Left ventricle myocardium inferior (tissue), 1 donor: ENCODE measurements at places on chromosomes 7 and 10. TPM values are rescaled to one million over a fixed set of nuclear protein-coding genes. Genes with fewer than 3 reads are reported as not detected.
A peak's percentile ranks its signal among the peaks of the same experiment; 100 is the strongest.

GRCh38 chr10:1523221-1523620 is 214.1 kb downstream of the ADARB2 start:
- no peak for DNase-seq
- no peak overlapping the region for H3K4me3 ChIP-seq
- H3K27ac ChIP-seq = no peak overlapping the region
- H3K36me3 ChIP-seq = no peaks in the 10 kb centered on the region
- no peaks in the 10 kb centered on the region for H3K4me1 ChIP-seq

PARP12 gene
- total RNA-seq = 16.4 TPM

TSPAN15 gene
- 6.8 TPM for total RNA-seq

DNA sequence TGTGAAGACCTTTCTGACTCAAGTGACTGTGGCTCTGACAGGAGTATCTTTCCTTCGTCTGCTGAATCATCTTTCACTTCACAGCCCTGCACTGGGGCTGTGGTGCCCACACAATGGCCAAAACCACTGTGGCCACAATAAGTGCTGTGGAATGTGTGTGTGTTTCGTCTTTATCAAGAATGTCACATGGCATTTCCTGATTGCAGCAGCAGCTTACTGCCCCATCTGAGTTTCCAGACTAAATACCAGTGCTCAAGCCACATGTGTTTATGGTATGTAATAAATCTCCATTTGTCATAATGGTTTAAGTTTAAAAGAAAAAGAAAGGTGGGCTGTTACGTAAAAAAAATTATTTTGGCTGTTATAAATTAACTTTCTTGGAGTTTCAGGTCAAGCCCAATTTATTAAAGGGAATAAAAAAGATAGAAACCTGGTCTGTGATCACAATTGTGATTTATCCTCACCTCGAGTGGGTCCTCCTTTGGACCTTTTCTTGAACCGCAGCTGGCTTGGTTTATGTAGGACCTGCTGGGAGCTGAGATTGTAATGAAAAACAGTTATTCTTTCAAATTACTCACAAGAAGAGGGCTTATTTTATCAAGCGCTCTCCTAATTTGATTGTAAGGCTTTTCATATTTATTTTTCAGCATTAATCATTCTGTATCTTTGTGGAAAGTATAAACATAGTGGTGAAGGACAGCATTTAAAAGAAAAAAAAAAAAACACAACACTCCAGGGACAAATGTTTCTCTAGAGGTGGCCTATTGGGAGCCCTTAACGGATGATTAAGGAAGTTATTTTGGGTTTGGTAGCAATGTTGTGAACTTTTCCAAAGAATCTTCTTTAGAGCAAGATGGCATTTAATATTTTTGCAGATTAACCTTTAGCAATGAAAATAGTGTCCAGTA is 116.2 kb downstream of the LRMDA start:
- H3K27ac ChIP-seq = peak overlapping the region; percentile 69
- H3K4me1 ChIP-seq = peaks cover 42% of the 10 kb centered on the region
- H3K36me3 ChIP-seq = no peaks in the 10 kb centered on the region
- DNase-seq = no peak
- H3K27me3 ChIP-seq = no peaks in the 10 kb centered on the region

DNA sequence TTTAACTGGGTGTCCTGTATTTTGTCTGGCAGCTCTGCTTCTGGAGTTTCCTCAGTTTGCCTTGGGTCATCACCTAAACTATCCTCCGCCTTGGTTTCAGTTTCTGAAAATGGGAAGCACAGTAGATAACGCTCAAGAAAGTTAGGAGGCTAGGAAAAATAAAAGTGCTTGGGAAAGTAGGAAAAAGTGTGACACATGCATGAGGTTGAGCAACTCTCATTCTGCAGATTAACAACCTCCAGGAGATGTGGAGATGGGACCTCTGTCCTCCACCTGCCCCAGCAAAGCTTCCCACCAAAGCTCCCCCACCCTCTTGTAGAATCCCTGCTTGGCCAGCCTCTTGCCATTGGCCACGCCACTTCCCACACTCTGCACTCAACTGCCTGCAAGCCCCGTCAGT is 13.1 kb upstream of the ZCCHC24 start:
- DNase-seq = no peak
- no peak overlapping the region for H3K27ac ChIP-seq
- no peaks in the 10 kb centered on the region for H3K4me1 ChIP-seq
- no peaks in the 10 kb centered on the region for H3K27me3 ChIP-seq
- no peak overlapping the region for H3K4me3 ChIP-seq

SPDYE2 gene
- not detected for total RNA-seq

ECHS1 gene
- total RNA-seq = 212 TPM

RPP30 gene
- 31.6 TPM for total RNA-seq

CALML3 gene
- not detected for total RNA-seq

- H3K4me1 ChIP-seq = peaks cover 67% of the 10 kb centered on the region
- H3K27ac ChIP-seq = peak overlapping the region; percentile 98
- peak; percentile 71 for DNase-seq
- no peaks in the 10 kb centered on the region for H3K36me3 ChIP-seq
- H3K4me3 ChIP-seq = peak overlapping the region; percentile 93
Measured at GRCh38 chr10:125158601-125159485, 1.5 kb downstream of the CTBP2 start.

DNA sequence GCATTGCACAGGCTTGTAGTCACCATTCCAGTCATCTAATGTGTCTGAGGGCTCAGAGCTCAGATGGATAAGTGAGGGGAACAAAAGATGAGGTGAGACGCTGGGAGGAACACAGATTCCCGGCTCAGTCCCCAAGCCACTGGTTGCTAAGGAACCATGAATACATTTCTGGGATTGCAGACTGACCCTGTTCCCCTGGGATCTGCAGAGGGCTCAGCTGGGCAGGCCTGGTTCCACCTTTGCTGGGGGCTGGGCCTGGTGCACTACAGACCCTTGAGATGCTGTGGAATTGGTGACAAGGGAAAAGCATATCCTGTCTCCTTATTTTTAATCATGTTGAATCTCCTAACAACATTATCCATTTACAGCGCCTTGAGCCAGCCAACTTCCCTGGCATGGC is 19.2 kb downstream of the ELFN1 start:
- H3K27me3 ChIP-seq = peaks cover 5% of the 10 kb centered on the region
- H3K4me1 ChIP-seq = peaks cover 41% of the 10 kb centered on the region
- H3K36me3 ChIP-seq = peaks cover 13% of the 10 kb centered on the region

DNA sequence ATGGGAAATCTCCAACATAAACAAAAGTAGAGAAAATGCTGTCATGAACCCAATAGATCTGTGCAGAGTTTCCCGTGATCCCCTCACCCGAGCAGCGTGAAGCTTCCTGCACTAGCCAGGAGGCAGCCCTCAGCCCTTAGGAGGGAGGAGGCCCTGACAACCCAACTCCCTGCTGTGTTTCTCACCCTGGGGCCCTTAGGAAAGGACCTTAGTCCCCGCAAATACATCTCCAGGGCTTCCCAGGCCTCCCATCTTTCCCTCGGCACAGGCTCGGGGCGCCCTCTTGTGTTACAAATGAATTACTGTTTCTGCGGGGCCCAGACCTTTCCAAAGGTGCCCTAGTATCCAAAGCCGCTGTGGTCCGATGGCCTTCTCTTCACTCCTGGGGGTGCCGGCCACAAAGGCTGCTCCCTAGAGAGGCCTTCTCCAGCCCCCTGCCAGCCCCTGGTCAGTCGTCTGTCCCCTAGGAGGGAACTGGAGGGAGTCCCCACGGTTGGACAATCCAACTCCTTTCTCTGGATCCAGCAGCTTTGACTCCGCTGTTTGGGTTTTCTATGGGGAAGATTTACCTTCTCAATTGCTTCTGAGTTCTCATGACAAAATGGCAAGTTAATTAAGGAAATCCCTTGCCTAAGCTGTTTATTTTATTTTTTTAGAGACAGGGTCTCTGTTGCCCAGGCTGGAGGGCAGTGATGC is 49.9 kb upstream of the SH2B2 start:
- DNase-seq = peak; percentile 50
- no peaks in the 10 kb centered on the region for H3K27me3 ChIP-seq
- H3K4me1 ChIP-seq = peaks cover 13% of the 10 kb centered on the region
- H3K36me3 ChIP-seq = peaks cover 73% of the 10 kb centered on the region
- H3K4me3 ChIP-seq = no peak overlapping the region
- no peak overlapping the region for H3K27ac ChIP-seq

VSTM4 gene
- total RNA-seq = 21.1 TPM

DNA sequence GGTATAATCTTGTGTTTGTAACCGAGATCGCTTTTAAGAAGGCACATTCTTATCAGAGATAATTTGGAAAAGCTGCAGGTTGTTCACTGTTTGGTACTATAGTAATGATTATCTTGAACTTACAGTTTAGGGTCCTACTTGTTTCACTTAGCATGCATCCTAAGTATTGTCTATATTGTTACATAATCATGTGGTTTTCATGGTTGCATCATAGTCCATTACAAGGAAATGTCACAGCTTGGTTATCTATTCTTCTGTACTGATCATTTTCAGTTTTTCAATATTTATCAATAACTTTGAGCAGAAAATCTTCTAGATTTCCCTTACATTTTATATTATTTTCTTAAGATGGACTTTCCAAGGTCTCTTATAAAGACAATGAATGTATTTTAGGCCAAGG is 116.3 kb downstream of the PLPP4 start:
- H3K4me3 ChIP-seq = no peak overlapping the region
- DNase-seq = no peak
- no peak overlapping the region for H3K27ac ChIP-seq
- H3K27me3 ChIP-seq = no peaks in the 10 kb centered on the region

DNA sequence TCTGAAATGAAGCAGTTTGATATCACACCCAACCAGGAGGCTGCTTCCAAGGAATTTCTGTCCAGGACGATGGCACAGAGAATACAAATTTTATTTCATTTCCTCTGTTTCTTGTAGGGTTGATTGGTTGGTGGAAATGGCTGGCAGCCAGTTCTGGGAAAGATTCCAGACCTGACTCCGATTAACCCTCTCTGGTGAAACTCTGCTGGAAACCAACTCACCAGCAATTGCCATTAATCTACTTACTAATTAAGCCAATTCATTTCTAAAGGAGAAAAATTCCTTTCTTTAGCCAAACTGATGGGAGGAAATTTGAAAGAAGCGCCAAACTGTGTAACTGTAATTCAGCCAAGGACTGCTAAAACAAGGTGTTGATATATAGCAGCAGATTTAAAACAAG is 10.7 kb downstream of the PTF1A start:
- no peak overlapping the region for H3K4me3 ChIP-seq
- H3K4me1 ChIP-seq = no peaks in the 10 kb centered on the region
- H3K36me3 ChIP-seq = no peaks in the 10 kb centered on the region
- peaks cover 90% of the 10 kb centered on the region for H3K27me3 ChIP-seq
- no peak for DNase-seq

DNA sequence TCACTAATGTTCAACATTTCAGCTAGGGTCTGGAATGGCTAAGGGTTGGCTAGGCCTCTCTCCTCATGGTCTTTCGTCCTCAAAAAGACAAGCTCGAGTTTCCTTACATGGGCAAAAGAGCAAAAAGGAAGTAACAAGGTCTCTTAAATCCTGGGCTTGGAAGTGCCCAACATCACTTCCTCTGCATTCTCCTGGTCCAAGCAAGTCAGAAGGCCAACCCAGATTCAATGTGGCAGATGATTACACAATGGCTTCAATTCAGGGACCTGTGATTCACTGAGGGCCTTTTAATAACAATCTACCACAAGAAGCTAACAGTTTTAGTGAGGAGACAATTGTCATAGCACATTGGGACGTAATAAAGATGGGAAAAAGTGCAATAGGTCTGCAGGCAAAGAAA is 4.4 kb upstream of the NUP205 start:
- peaks cover 6% of the 10 kb centered on the region for H3K4me1 ChIP-seq
- no peak for DNase-seq
- H3K4me3 ChIP-seq = no peak overlapping the region
- H3K27ac ChIP-seq = no peak overlapping the region
- no peaks in the 10 kb centered on the region for H3K36me3 ChIP-seq
